Central memory CD4-positive, alpha-beta T cell (primary cell): ENCODE measurements at places on chromosomes 7 and 10.

DNA sequence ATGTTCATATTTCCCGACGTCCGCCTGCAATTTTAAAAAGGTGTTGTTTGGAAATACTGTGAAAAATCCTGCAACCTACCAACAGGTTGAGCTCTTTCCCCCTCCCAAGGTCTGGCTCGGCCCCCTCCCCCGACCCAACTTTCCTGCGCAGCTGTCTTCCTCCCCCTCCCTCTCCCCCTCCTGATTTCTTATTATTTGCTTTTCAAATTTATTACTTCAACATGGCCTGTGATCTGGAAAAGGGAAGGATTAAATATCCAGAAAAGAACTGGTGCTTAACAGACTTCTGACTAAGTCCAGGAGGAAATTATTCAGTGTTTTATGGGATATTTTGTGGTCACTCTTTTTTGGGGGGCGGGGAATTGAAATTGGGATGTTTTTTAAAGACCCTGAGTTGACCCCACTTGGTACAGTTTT, 2.4 kb downstream of the ARID5B start:
- no peak for DNase-seq

- no peak for DNase-seq
Observed at GRCh38 chr7:14184292-14184864, 194.9 kb upstream of the ETV1 start.

GRCh38 chr10:83605783-83606630, 533.3 kb upstream of the GHITM start:
- no peak for DNase-seq

- no peak for DNase-seq
Observed at GRCh38 chr10:69360485-69361302, 56.0 kb downstream of the TACR2 start.

DNA sequence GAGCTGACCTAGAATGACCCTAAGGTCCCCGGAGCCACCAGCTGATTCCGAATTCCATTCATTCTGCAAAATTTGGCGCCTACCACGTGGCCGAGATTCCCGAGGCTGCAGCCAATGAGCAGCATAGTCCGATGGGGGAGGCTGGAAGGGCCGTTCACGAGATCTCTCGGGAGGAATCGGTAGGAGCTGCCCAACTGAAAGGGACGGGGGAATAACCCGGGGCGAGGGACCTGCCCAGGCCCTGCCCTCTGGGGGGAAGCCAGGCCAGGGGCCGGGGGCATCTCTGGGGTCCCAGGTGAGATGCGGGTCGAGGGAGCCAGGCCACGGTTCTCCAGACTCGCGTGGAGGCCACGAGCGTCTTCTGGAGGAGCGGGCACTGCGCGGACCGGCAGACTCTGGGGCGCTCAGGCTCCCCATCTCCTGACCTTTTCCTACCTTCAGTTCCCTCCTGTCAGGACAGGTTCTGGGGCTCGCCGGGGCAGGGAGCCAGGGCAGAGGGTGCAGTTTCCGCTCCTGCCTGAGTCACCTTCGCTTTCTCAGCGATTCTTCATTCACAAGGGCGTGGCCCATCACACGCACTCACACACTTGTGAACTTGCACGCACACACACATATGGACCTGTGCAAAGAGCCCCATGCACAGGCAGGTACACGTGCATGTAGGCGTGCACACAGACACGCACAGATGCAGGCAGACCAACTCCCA, 173.4 kb downstream of the RNF216 start:
- DNase-seq, result no peak

DNA sequence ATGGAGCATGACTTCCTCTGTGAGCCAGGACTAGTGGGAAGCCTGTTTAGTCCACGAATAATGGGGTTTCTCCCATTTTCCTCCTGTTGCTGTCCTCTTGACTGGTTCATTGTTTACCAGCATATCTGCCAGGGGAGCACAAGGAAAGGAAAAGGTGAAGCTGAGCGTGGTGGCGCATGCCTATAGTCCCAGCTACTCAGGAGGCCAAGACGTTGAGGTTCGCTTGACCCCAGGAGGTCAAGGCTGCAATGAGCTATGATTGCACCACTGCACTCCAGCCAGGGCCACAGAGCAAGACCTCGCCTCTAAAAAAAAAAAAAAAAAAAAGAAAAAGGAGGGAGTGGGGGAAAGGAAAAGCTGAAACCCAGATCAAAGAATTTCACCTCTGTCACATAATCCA, 5.8 kb upstream of the IL2RA start:
- no peak for DNase-seq

DNA sequence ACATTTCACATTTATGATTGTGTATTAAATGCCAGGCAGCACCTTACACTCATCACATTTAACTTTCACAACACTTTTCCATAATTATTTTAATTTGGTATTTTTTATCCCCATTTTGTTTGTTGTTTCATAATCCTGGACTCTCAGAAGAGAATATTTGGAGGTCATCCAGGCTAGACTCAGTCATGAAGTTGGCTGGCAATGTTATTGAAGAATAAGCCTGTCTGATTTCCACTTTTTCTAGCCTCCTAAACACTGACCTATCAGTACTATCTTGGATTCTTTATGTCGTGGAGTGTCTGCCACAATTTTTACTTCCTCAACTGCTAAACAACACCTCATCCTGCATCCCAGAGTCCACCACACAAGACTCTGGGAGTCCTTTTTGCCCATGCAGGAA, 372.3 kb upstream of the NRP1 start:
- no peak for DNase-seq

DNA sequence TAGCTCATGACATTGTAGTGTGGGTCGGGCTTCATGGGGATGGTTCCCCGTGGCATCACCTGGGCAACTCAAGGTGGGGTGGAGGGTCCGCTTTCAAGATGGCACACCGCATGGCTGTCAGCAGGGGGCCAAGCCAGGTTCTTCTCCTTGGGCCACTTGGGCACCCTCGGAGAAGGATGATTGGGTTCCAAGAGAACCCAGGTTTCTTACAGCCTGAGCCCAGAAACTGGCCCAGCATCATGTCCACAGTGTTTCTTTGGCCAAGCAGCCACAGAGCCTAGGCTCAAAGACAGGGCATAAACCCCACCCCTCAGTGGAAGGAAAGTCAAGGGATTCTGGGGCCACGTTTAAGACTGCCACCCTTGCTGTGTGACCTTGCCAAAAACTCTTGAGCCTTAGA, 110.6 kb downstream of the PTPN20 start:
- DNase-seq, result no peak

DNA sequence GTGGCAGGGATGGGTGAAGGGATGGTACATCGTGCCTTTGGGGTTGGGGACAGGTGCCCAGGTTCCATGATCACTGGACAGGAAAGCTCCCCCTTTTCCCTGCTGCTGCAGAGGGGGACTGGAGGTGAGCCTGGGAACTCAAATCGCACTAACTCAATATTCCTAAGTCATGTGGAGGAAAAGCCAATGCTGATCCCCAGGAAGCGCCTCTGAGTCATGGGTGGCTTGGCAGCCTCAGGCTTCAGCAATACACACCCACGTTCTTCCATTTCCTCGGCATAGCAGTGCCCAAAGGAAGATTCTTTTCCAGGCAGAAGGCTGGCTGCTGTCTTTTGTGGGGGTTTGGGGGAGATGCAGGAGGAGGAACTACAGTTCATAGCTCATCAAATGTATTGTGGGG, 165.8 kb downstream of the CCDC3 start:
- no peak for DNase-seq

DNA sequence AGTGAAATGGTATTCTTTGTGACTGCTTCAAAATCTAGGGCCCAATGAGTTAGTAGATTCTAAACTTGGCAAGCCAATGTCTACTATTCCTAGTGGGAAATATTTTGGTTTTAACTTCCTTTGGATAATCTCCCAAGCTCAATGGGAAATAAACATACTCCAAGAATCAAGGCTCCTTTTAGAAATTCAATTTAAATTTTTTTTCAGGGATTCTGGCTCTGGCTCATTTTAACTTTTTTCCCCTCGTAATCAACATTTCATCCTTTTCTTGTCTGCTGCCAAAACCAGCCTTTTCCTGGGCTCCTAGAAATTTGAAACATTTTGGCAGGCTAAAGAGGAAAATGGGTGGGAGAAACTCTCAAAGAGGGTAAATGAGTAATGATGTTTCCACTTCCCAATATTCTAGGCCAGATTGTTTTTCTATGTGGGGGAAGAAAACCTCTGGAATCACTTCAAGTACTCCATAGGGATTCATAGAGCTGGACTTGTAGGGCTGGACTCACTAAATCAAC, 85.6 kb upstream of the AGR3 start:
- no peak for DNase-seq

- no peak for DNase-seq
Observed at GRCh38 chr10:130817674-130818073, 493.8 kb downstream of the TCERG1L start.

DNA sequence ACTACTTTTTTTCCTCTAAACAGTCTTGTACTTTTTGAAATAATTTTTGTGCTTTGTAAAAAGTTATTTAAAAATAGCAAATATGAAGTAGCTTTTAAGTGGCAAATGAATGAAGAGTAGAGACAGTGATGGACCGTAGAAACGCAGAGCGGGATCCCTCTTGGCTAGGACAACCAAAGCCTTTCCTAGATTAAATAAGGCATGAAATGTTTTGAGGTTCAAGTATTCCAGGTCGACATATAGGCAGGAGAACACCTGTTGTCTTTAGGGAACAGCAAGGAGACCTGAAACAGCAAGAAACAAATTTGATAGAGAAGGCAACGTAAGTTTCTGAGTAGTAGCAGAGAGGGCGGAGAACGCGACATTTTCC, 662 bp upstream of the PPRC1 start:
- DNase-seq, result no peak

GRCh38 chr10:11631890-11632587, 20.6 kb upstream of the USP6NL start:
- peak; percentile 18 for DNase-seq

GRCh38 chr10:68099736-68100135, 9.6 kb upstream of the MYPN start:
- no peak for DNase-seq

DNA sequence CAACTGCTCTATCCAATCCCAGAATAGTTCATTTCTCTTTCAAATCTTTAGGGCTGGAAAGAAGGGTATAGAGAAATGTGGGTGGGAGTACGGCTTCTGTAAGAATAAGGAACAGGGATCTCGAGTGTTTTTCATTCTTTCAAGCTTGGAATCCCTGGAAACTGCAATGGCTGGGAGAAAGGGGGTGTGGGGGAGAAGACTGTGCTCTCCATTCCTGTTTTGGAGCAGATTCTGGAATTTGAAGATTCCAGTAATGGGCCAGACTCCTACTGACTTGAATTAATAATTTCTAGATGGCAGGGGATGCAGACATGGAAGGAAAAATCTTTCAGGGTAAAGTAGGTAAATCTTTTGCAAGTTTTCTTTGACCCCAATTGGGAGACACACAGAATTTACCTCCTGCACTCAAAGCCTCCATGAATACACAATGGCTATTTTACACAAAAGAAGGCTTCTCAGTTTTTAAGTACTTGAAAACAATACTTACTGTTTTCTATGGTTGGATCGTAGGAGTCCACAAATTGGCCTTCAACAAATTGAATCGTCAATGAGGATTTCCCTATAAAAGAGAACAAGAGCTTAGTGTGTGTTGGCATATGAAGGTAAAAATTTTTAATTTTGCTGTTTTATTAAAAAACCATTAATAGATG, 29.1 kb downstream of the RHEB start:
- no peak for DNase-seq

GRCh38 chr10:83632701-83633100, 506.6 kb upstream of the GHITM start:
- DNase-seq, result no peak

- no peak for DNase-seq
Observed at GRCh38 chr7:32952876-32953275, 4.4 kb upstream of the FKBP9 start.

- no peak for DNase-seq
Observed at GRCh38 chr7:25006276-25006675, 26.3 kb upstream of the OSBPL3 start.

- no peak for DNase-seq
Observed at GRCh38 chr7:100157334-100158228, 942 bp downstream of the TRAPPC14 start.
